Activated naive CD4-positive, alpha-beta T cell treated with anti-CD3 and anti-CD28 coated beads for 36 hours (primary cell): ENCODE measurements at places on chromosomes 11 and 22.

GRCh38 chr11:47620836-47621378, 21.5 kb downstream of the MTCH2 start:
- H3K4me3 ChIP-seq, result no peak overlapping the region
- no peak overlapping the region for H3K27ac ChIP-seq
- no peak for DNase-seq
- no peaks in the 10 kb centered on the region for H3K27me3 ChIP-seq

DNA sequence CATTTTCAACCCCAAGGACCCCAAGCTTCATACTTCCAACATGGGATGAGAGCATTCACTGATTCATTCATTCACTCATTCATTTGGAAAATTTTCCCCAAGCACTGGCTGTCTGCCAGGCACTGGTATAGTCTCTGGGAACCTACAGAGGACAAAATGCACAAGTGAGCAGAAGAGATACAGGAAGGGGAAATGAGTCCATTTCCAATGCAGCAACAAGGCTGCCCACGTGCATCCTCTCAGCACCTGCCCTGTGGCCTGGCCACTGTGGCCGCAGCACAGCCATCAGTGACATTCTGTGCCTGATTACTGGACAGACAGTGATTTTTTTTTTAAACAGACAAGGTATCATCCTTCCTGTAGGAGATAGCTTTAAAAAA, 96.0 kb upstream of the PITPNB start:
- DNase-seq, result no peak
- no peak overlapping the region for H3K4me3 ChIP-seq
- H3K27me3 ChIP-seq, result no peaks in the 10 kb centered on the region
- no peaks in the 10 kb centered on the region for H3K36me3 ChIP-seq

DNA sequence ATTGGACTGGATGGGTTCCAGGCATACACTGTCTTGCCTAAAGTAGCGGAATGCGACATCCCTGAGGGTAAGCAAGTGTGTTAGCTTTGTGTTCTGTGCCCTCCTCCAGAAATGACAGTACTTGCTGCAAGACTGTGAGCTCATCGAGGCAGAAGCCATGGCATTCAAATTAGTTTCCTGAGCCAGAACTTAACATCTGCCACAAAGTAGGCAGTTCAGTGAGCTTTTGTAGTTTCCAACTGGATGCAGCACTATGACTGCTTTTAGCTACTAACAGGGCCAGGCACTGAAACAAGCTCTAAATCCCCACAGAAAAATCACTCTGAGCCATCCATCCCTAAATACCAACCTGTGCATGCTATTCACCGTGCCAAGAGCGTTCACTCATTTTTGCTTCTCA, 1.2 kb upstream of the FAR1 start:
- H3K4me1 ChIP-seq, result peaks cover 31% of the 10 kb centered on the region
- H3K36me3 ChIP-seq, result peaks cover 13% of the 10 kb centered on the region
- H3K4me3 ChIP-seq, result peak overlapping the region; percentile 69
- DNase-seq, result peak; percentile 17
- no peak overlapping the region for H3K27ac ChIP-seq

DNA sequence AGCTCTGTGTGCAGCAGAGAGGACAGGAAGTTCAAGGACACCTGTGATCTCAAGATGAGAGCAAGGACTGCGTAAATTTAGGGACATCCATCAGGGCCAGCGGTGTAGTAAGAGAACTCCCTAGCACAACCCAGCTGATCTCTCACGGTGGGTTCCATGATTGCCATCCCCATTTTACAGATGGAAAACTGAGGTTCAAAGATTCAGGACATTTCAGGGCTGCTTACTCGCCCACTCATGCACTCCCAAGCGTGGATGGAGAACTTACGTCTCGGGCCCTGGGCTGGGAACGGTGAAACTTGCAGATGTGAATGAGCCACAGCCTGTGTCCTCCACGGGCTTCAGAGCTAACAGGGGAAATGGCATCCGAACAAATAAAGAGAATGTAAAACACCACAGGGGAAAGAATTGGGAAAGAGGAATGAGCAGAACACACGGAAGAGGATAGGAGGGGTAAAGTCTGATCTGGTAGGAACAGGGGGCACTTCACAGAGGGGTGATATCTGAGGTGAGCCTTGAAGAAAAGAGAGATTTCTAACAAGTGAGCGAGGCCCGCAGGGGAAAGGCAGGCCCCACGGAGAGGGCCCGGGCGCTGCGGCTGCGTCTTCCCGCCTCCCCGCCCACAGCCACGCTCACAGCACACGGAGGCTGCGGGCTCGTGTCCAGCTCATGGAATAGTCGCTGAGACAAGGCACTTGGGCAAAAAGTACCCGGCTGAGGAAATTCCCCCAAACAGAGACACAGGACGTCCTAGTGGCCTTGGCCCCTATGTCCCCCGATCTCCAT, 55.9 kb downstream of the RPUSD4 start:
- no peaks in the 10 kb centered on the region for H3K4me1 ChIP-seq
- no peak for DNase-seq
- no peak overlapping the region for H3K4me3 ChIP-seq
- no peaks in the 10 kb centered on the region for H3K36me3 ChIP-seq
